Breast epithelium (tissue), 4 donors: ENCODE measurements at places on chromosomes 12 and 14.

DNA sequence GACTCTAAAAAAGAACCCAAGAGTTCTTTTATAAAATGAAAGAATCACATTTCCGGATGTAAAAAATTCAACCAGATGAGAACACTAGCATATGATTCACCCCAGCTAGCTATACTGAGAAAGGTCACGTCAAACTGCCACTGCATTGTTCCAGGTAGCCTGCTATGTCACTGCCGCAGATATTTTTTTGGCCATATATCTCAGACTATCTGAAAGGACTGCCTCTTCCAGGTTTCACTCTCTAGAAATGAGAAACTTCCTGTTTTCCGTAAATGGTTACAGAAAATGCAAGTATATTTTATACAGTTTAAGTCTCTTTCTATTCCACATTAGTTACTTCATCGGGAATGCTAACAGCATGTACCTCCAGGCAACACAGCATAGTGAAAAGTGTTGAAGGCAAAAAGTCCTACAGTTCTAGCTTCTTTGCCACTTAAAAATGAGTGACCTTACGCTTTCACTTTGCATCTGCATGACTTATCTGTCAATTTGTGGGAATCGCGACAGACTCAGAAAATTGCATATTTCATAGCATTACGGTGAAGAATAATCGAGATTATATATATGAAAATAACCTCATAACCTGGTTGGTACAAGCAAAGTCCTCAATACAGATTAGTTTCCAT, 105.2 kb downstream of the MED13L start:
- DNase-seq: no peak

DNA sequence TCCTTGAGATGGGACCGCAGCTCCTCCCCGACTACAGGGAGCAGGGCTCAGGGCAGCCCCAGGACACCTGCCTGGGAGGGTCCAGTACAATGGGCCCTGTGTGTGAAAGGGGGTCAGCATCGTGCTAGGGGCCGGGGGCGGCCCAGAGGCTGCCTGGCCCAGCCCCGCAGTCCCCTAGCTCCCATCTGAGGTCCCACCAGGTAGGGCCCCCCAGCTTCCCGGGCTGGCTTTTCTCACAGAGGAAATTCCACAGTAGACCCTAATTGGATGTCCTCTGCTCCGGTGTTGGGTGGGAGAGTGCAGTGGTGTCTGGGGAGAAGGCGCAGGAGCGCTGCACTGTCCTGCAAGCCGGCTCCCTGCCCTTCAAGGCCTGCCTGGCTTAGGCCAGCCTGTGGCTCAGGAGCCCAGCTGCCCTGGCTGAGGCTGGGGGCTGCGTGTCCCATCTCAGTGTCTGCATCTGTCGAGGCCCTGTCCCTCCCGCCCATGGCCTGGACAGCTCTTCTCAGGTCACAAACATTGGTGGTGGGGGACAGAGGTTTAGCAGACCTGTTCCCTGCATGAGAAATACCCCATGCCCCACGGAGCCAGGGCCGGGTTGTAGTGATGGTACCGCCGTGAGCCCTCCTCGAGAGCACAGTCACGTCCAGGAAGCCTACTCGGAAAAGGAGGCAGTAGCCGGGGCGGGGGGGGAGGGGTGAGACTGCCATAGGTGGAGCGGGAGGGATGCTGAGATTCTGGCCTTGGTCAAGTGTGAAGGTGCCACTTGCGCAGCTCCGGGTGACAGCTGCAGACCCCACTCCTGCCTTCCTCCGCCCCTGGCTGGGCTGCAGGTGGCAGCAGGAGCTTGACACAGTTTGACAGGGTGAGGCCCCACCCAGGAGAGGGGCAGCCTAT, 11.6 kb downstream of the HIP1R start:
- DNase-seq: no peak

- DNase-seq: no peak
These were observed 720.9 kb downstream of the AACS start for GRCh38 chr12:125786143-125786542.

DNA sequence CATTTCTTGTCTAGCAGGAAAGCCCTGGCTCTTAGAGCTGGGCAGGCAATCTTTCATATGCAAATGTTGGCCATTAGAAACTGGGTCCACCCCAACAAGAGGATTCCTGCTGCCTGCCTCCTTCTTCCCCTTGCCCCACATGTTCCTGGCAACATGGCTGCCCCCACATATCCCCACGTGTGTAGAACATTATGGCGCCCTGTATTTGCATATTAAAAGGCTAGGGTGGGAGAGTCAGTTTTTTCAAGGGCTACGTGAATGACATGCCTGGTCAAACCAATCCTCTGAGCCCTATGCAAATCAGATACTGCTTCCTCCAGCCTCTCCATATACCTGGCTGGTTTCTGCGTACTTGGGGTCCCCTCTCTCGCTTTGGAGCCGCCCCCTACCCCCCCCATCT, 514.0 kb downstream of the FUT8 start:
- no peak for DNase-seq

DNA sequence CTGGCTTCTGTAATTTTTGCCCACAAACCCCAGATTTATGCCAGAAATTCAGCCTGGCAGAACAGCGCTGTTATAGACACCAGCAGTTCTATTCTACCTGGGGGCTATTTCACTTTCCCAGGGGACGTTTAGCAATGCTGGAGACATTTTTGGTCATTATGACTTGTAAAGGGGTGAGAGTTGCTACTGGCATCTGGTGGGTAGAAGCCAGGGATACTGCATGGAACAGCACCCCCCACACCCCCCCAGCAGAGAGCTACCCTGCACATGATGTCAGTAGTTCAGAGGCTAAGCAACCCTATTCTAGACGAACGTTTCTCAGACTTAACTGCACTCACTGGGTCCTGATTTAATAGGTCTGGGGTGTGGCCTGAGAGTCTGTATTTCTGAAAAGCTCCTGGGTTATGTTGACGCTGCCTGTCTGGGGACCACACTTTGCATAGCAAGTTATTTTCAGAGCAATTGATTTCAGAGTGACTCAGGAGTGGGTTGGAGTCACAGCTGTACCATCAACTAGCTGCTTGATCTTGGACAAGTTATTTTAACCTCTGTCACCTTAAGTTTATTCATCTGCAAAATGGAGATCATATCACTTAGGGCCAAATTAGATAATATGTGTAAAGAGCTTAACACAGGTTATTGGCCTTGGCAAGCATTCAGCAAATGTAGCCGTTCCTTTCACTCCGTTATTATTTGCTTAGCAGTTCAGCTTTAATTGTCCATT, 48.5 kb downstream of the CHST11 start:
- DNase-seq: no peak
